IPS DF 19.7 (cell line): ENCODE measurements at places on chromosomes 2 and 18.

DNA sequence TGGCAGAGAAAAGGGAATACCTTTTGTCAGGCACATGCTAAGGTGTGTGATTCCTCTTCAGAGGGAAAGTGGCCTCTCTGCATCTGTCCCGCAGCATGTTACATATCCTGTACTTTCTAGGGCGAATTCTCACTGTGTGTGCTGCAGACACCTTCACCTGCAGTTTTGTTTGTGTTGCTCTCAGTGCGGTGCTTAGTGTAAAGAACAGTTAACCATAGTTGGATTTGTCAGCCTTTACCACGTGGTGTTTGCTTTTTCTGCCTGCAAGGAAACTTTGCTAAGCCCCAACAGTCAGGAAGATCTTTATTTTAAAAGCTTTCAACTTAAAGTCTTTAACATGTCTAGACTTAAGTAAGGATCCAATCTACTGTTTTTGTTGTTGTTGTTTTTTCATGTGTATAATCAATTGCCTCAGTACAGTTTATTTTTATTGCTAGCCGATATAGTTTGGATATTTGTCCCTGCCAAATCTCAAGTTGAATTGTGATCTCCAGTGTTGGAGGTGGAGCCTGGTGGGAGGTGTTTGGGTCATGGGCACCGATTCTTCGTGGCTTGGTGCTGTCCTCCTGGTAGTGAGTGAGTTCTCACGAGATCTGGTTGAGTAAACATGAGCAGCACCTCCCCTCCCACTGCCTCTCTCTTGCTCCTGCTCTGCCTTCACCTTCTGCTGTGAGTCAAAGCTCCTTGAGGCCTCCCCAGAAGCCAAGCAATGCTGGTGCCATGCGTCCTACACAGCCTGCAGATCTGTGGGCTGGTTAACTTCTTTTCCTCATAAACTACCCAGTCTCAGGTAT is 90.6 kb downstream of the SNTG2 start:
- no peak for DNase-seq

DNA sequence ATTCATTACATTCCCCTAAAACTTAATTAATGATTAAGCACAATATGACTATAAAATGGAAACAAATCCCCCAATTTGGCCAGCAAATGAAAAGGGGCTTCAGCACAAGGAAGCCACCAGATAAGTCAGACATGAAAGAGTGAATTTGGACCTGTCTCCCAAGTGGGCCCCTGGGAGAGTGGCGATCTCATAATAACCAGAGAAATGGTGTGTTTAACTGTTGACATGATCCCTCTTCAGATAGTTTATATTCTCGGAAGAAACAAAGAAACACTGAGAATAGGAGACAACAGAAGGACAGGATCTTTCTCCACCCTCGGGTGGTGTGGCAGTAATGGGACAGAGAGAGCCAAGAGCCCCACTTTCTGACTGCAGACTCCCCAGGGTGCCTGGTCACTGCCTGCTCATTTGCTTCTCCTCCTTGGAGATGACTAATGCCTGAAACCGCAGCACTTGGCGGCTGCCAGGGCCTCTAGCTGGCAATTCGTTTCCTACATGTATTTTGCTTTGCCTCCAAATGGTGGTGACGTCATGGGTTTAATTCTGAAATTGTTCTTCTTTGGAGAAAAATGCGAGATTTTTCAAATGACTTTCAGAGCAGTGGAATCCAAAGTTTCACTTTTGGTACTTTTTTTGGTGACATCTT is 46.4 kb upstream of the SPP2 start:
- no peak for DNase-seq

GRCh38 chr2:9803023-9803805 is 40.1 kb upstream of the TAF1B start:
- DNase-seq: no peak

GRCh38 chr18:13462686-13463085 is 244.1 kb downstream of the LDLRAD4 start:
- no peak for DNase-seq

DNA sequence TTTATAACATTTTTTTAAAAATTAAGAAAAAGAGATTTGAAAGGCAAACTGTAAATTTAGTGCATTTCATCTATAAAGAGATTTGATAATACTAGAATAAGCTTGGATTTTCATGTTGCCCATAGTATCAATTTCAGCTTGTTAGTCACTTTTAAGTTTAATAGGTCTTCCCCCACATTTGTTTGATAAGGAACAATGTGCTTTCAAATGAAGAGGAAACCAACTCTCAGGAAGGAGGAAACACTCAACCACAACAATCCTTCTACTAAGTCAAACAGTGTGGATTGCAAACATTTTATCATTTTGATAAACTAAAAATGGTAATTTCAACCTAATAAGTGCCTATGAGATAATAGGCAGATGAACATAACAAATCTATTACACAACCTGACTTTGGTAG is 397.1 kb upstream of the CDH20 start:
- no peak for DNase-seq

GRCh38 chr2:64259312-64259711 is 115.1 kb upstream of the PELI1 start:
- no peak for DNase-seq

DNA sequence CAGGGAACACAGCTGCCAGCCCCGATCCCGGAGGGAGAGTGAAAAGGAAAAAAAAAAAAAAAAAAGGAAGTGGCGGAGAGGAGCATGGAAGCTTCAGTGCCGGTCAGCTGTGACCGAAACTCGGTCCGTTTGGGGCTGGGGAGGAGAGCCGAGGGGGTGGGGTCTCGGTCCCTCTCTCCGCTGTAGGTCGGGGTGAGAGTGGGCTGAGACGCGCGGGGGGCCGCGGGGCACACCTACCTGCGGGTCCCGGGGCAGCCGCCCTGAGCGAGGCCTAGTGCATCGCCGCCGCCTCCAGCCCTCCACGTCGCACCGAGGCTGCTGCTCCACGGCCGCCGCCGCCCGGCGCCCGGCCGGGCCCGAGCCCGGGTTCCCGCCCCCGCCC is 536 bp downstream of the VPS54 start:
- no peak for DNase-seq
